Esophagus mucosa (tissue), 1 donor: ENCODE measurements at places on chromosomes 11 and 22. TPM values are rescaled to one million over a fixed set of nuclear protein-coding genes. Genes with fewer than 3 reads are reported as not detected.

The HSD17B12 gene
- total RNA-seq: 95.2 TPM

The SLC22A6 gene
- total RNA-seq: not detected

The SLC35C1 gene
- total RNA-seq: 22.8 TPM

The OR5P2 gene
- total RNA-seq: not detected

The OR52A1 gene
- not detected for total RNA-seq

The CEP126 gene
- total RNA-seq: 1.2 TPM

The OR4C13 gene
- not detected for total RNA-seq

The YAP1 gene
- total RNA-seq: 95.2 TPM

The CENPM gene
- 10.6 TPM for total RNA-seq

The KRTAP5-11 gene
- total RNA-seq: not detected

The USP47 gene
- 26.2 TPM for total RNA-seq

The SYCE3 gene
- not detected for total RNA-seq

The HEPACAM gene
- total RNA-seq: not detected

The SPINDOC gene
- 4.4 TPM for total RNA-seq

The DSCAML1 gene
- total RNA-seq: not detected

The RGL4 gene
- total RNA-seq: not detected

The DPP3 gene
- 46.9 TPM for total RNA-seq

The UBQLNL gene
- total RNA-seq: 0.08 TPM

The NXPE1 gene
- not detected for total RNA-seq

The PDE2A gene
- 6.0 TPM for total RNA-seq

The CDC42BPG gene
- 20.5 TPM for total RNA-seq

The IFITM10 gene
- 0.96 TPM for total RNA-seq

The MRGPRX4 gene
- not detected for total RNA-seq

The KRTAP5-9 gene
- 0.36 TPM for total RNA-seq

The SLC17A6 gene
- total RNA-seq: not detected

The C11orf97 gene
- total RNA-seq: not detected

The CCDC73 gene
- 0.40 TPM for total RNA-seq
